ENCODE measurements at places on chromosomes 5 and 9.

GRCh38 chr5:135160036-135160675 is 126.1 kb upstream of the PITX1 start:
- DNase-seq, result no peak

DNA sequence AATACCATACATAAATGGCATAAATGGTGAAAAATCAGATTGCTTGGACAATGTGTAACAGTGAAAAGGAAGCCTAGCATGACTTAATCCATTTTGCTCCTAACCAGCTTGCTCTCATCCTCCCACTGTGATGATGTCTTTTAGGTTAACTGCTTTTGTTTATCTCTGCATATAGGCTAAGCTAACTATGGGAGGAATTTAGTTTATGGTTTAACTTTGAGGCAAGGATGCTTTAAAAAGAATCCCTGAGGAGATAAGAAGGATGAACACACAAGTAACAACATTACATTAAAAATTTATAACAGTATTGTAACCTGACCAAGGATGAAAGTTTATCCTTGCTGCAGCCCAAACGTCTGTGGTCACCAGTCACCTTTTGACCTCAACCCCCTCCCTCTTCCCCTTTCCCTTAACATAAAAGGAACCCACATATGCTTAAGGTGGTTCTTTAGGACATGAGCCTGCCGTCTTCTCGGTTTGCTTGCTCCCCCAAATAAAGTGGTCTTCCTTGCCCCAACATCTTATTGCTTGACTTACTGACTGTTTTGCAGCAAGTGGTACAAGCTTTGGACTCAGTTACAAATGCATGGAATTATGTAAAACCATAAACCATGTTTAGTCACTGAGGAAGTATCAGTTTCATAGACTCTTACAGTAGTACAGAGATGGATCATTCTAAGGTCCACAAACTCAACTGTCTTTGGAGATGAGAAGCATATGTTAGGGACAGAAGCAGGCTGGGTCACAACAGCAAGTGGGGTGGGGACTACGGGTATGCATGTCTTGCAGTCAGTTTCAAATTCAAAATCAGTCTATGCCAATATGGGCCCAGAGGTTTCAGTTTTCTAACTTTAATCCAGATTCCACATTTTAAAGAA is 31.3 kb downstream of the AGXT2 start:
- no peak for DNase-seq

DNA sequence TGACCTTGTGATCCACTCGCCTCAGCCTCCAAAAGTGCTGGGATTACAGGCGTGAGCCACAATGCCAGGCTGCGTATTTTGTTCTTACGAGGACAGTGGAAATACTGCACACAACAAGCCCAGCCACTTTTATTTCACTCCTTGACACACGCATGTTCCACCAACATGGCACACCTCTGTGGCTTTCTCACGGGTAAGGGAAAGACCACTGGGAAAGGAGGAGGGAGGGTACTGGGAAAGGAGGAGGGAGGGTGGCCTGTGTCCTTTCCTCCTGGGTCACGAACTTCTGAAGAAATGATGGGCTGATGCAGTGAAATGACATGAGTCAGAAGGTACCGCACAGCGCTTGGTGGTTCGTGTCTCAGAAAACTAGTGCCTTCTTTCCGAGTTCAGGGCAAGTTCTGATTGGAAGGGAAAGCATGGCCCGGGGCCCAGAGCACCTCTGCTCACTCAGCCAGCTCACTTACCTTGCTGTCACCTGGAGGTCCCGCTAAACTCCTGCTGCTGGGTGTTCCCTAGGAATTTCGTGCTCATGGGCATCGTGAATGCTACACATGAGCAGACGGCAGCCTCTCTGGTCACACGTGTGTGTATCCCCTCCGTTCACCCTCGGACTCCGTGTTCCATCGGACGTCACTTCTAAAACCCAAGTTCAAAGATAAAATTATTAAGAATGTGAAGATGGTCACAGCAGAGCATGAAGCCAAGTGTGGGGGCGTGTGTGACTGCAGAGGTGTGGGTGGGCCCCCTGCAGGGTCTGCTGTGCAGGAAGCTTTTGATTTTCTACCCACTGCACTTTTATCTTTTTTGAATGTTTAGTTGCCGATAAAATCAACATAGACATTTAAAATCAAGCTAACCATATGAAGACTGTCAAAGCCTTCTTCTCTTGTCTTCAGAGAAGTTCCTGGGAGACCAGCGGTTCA is 42.9 kb downstream of the LAMC3 start:
- no peak for DNase-seq

GRCh38 chr5:60339691-60340201 is 360.2 kb downstream of the DEPDC1B start:
- no peak for DNase-seq

DNA sequence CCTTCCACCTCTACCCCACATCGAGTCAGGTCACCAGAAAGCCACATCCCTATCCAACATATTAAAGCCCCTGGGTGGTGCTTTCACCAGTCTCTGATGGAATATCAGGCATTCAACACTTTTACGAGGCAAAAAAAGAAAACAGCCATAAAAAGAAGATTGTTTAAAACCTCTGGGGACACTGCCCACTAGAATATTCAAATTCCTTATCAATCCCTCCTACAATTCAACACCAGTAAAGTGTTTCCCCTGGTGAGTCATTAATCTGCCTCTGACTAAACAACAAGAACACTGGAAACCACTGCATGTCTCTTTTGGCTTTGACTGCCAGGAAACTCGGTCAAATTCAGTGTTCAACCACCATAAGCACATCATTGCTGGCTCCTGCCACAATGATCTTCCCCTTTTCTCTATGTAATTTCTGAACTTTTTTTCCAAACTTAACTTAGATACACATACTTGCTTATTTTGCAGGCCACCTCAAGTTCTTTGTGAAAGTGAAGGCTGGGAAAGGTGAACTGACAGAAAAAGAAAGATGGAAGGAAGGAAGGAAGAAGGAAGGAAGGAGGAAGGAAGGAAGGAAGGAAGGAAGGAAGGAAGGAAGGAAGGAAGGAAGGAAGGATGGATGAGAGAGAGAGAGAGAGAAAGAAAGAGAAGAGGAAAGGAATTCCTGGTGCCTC is 105.3 kb downstream of the PAX5 start:
- no peak for DNase-seq

Data from stimulated activated CD8-positive, alpha-beta memory T cell treated with anti-CD3 and anti-CD28 coated beads, Interleukin-4, amount 100 ng/mL, for 4 hours (primary cell).